Occipital lobe (tissue), 3 donors: ENCODE measurements at places on chromosomes 3 and 15. TPM values are rescaled to one million over a fixed set of nuclear protein-coding genes. Genes with fewer than 3 reads are reported as not detected.

DNA sequence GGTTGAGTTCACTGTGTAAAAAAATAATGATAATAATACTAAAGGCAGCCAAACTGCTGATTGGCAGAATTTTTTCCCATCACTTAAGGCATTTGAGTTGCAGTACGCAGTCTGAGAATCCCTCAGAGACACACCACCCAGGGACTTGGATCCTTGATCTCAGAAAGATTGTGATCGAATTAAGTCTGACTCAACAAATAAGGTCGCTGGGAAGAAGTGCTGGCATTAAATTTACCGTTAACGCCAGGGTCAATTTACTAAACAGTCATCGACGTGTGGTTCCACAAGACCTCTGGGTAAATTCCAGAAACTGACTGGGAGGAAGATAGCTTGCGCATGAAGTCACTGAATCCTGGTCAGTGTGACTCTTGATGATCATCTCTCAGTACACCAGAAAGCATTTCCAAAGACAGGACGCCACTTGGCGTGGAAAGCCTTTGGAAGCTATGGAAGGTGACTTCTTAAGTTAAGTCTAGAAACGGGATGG lies 48.3 kb upstream of the CGNL1 start:
- no peak for DNase-seq

DNA sequence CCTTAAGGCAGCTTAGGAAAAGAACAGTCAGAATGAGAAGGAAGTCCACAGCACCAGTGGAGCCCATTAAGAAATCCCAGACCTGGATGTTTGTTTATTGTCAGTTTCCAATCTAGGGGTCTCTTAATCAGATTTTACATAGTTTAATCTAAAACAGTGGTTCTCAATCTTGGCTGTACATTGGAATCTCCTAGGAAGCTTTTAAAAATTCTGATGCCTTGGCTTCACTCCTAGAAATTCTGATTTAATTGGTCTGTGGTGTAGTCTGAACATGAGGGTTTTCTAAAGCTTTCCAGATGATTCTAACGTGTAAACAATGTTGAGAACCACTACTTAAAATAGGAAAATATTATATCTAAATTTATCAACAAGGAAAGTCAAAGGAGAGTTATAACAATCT lies 56.6 kb upstream of the SPRED1 start:
- no peak for DNase-seq

DNA sequence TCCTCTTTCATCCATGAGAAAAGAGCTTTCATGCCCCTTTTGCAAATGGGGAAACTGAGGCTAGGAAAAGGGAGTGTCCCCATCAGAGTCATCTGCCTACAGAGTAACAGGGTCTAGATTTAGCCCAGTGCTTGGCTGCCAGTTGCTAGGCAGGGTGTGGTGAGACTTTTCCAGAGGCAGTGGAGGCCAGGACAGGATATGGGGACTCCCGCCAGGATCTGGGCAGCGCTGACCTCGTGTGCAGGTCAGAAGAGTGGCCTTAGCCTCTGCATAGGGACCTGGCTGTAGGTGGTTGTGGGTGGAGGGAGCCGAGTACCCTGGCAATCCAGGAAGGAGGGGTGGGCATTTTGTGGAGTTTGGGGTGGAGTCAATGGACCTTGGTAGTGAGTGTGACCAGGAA lies 4.2 kb downstream of the PLXNA1 start:
- DNase-seq = no peak

DNA sequence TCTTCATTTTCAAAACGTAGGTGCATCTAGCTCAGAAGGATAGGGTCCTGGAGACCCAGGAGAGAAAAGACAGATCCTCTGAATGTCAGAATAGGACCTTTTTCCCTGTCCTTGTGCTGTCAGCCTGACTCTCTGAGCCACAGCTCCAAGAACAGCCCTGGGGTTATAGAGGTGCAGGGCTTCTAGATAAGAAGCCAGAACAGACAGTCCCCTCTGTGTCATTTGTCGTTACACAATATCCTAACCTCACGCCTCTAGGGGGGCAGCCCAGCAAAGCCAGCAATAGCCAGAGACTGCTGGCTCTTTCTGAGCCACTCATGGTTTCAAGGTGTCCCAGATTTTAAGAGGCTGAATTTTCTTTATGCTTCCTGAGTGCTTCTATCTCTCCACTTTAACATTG lies 153.2 kb upstream of the THBS1 start:
- DNase-seq = no peak

PDHB gene
- 52.1 TPM for total RNA-seq

GRCh38 chr3:133210656-133211055 lies 172.5 kb downstream of the TMEM108 start:
- no peak for DNase-seq

DNA sequence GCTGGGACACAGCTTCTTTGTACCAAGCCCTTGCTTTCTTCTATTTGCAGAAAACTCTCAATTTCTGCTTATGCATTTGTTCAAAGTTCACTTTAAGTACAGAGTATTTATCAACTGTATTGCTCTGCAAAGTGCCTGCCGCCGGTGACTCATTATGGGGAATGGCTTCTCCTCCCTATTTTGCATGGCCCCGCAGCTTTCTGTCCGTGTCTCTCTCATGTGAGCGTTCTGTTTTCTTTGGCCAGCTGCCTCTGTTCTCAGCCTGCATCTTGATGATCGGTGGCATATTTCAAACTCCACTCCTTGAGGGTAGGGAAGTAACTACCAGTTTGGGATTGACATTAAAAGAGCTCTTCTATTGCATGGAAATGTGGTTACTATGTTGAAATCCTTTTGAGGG lies 28.6 kb upstream of the ST8SIA2 start:
- DNase-seq = no peak

- no peak for DNase-seq
Measured at GRCh38 chr3:43786526-43787305, 96.0 kb downstream of the ABHD5 start.

MCF2L2 gene
- 34.5 TPM for total RNA-seq

- DNase-seq = no peak
Measured at GRCh38 chr3:169110633-169111032, 552.9 kb downstream of the MECOM start.

DNA sequence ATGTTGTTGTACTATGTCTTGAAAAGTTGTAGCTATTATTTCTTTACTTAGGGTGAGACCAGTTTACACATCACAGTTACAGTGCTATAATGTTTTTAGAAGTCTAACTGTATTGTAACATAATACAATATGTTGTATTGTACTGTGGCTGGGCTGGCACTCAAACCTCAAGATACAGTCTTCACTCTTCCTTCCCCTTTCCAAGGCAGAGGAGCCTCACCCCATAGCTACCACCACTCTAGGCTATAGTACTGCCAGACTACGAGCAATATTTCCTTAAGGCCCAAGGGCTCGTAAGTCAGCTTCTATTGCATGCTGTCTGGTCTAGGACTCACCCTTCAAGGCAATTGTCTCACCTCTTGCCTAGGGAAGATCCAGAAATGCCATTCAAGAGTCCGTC lies 597.7 kb downstream of the OTOL1 start:
- DNase-seq = no peak

GRCh38 chr3:78875436-78875835 lies 892.4 kb downstream of the ROBO1 start:
- no peak for DNase-seq

- DNase-seq = no peak
Measured at GRCh38 chr15:25770031-25770430, 93.1 kb downstream of the ATP10A start.

GRCh38 chr15:69462030-69462492 lies 9.4 kb downstream of the RPLP1 start:
- no peak for DNase-seq

GRCh38 chr3:57025237-57025636 lies 35.2 kb upstream of the SPATA12 start:
- no peak for DNase-seq

DNA sequence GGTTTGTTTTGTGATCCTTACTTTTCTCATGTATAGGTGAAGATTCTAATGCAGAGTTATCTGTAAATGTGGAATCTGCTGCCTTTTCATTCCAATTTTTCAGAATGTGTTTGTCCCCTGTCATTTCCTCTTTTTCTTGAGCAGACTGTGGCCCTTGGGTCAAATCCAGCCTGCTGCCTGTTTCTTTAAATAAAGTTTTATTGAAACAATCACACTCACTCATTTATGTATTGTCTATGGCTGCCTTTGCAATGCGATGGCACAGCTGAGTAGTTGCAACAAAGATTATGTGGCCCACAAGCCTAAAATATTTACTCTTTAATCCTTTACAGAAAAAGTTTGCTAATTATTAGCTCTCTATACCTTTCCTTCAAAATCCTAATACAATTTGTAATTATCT lies 116.3 kb upstream of the NPHP3 start:
- DNase-seq = no peak

GRCh38 chr3:100454677-100455076 lies 37.7 kb upstream of the TMEM45A start:
- no peak for DNase-seq

DNA sequence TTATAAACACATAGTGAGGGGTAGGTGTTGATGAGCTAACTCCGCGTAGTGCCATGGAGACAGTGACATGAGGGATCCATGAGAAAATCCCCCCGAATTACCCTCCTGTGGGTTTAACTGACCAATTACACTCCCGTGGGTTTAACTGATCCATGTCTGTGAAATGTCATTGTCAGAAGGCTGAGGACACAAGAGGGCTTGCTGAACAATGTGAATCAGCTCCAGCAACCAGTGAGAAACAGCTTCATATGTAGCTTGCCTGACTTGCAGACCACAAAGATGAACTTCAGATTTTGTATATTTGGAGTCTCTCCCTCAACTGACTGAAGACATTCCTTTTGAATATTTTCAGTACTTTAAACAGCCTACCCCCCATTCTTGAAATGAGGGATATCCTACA lies 144.9 kb downstream of the FBN1 start:
- DNase-seq = no peak

EIF4A2 gene
- total RNA-seq = 1,423 TPM

- DNase-seq = peak; percentile 92
Measured at GRCh38 chr3:173395412-173396181, 1.9 kb upstream of the NLGN1 start.

FAM3D gene
- total RNA-seq = not detected

- DNase-seq = no peak
Measured at GRCh38 chr3:8399686-8400085, 101.9 kb upstream of the LMCD1 start.

GRCh38 chr3:186598108-186598784 lies 14.6 kb upstream of the AHSG start:
- DNase-seq = no peak

DNA sequence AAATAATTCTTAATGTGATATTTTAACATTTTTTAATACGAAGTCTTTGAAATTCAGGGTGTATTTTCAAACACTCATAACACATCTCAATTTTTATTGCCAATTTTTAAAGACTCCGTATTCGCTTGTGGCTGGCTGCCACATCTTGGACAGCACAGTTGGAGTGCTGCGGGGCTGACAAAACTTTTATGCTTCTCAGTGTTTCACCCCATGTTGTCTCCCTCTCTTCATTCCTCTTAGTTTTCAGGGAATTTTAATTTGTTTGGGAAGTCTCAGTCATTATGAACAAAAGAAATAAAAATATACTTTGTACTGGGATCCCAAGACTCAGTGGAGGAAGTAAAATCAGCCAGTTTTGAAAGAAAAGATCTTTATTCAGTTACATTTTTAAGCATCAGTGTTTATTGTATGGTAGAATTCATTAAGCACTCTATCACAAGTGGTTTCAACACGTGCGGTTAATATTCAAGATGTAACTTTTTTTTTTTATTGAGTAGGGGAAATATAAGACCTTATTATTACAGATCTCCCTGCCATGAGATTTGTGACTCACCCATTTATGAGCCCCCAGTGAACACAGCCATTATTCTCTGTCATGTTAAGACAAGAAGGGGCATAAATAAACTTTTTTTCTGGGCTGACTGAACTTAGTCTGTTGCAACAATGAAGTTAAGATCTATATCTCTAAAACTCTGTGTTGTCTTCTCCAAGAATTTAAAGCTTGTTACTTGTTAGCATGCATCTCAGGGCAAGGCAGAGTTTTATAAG lies 26.8 kb downstream of the KAT2B start:
- no peak for DNase-seq

DNA sequence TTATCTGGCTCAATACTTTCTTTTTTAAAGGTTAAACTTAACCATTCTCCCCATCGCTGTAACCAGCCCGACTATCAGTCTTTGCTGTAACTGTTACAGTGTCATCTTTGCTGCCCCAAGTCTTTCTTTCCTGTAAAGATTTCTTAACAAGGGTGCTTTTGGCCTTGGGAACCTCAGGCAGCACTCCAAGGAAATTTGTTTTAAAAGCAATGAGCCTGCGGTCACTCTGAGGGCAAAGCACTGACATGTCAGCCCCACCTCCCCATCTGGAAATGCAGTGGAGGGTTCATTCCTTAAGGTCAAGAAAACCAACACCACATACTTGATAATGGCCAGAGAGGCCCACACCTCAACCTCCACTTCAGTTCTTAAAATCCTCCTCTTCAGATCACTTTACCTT lies 3.2 kb downstream of the TRANK1 start:
- no peak for DNase-seq

DNA sequence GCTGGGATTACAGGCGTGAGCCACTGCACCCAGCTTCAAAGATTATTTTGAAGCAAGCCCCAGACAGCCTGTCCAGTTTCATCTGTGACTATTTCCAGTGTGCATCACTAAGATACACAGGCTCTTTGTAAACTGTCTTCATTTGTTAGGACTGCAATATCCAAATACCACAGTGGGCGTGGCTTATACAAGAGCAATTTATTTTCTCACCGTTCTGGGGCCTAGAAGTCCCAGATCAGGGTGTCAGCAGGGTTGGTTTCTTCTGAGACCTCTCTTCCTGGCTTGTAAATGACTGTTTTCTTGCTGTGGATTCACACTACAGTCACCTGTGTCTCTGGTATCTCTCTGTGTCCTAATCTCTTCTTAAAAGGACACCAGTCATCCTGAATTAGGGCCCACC lies 59.7 kb downstream of the RLBP1 start:
- DNase-seq = no peak

IDH2 gene
- total RNA-seq = 65.7 TPM

DNA sequence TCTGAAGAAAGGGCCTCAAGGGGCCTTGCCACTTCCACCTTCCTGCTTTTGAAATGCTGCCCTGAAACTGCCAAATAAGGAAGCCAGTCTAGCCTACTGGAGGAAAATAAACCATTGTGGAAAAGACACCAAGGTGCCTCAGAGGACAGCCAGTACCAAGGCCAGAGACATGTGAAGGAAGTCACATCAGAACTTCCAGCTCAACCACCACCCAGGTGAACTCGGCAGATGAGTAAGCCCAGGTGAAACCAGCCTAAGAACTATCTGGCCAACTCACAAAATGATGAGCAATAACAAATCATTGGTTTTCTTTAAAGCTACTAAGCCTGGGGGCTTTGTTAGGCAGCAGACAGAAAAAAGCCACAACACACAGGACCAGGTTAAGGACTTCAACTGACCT lies 103.0 kb downstream of the MAGI1 start:
- DNase-seq = no peak

- no peak for DNase-seq
Measured at GRCh38 chr3:182385356-182385755, 407.9 kb upstream of the ATP11B start.

NR2E3 gene
- 0.16 TPM for total RNA-seq

- no peak for DNase-seq
Measured at GRCh38 chr3:106256249-106256957, 387.6 kb upstream of the CBLB start.

GRCh38 chr3:70824773-70825172 lies 512.3 kb upstream of the MDFIC2 start:
- no peak for DNase-seq
